ENCODE measurements at places on chromosomes 7 and 10.

DNA sequence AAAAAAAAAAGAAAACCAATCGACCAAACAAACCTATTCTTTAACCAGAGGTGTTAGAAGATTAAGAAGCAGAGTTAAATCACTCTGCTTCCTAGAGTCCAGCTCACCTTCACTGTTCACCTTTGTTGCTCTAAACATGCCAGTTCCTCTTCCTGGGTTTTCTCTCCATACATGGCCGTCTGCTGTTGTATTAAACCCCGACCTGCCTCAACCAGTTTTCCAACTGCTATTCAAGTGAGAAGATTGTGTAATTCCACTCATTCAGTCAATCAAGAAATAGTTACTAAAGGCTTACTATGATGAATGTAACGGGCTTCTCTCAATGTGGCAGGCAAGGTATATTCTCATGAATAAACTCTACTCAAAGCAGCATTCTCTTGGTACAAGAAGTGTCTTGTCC is 8.8 kb downstream of the AASS start:
- DNase-seq = no peak

DNA sequence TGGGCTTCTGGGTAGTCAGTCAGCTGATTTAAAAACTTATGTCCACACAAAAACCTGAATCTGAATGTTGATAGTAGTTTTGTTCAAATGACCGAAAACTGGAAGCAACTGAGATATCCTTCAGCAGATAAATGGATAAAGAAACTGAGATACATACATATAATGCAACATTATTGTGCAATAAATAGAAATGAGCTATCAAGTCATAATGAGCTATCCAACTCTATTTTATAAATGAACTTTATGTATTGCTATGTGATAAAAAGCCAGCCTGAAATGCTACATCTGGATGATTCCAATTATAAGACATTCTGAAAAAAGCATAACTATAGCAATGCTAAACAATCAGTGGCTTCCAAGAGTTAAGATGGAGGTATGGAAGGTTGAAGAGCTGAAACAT is 748.7 kb downstream of the TNS3 start:
- DNase-seq = no peak

GRCh38 chr10:1712944-1713671 is 24.2 kb downstream of the ADARB2 start:
- no peak for DNase-seq

GRCh38 chr10:5196702-5197113 is at the start of gene AKR1C4:
TSS of gene AKR1C4 (plus strand) at chr10:5196837. CDS start at chr10:5196868, 31 bp downstream.
- DNase-seq = no peak

GRCh38 chr10:17880601-17881000 is 71.1 kb upstream of the SLC39A12 start:
- DNase-seq = no peak

- DNase-seq = no peak
Observed at GRCh38 chr10:104349623-104350126, 4.0 kb upstream of the CFAP58 start.

DNA sequence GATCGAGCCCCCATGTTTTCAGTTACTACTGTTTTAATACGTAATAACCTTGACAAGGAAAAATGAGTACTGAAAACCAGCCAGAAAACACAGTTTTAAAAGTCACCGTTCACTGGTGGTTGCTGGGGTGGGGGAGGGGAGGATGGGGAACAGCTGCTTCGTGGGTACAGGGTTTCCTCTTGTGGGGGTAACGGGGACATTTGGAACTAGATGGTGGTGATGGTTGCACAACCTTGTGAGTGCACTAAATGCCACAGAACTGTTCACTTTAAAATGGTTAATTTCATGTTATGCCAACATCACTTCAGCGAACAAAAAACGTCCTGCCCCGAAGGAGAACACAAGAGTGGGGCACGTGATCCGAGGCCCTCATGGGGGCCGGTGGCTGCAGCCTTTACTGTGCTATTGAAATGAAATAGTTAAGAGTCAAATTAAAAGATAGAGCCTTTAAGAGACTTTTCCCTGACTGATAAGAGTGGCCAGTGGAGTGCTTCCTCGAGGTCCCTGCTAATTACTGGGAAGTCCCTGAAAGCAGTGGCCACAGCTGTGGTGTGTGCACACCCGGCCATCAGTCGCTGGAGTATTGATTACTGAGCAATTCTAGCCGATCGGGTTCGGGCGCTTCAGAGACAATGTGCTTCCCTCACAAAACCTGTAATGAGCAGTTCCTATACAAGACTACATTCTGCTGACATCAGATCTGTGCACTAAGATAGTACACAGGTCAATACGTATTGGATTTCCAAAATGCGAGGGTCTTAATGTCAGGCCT is 80.3 kb downstream of the EBF3 start:
- DNase-seq = no peak

GRCh38 chr7:38669965-38670520 is 38.9 kb upstream of the AMPH start:
- DNase-seq = no peak

DNA sequence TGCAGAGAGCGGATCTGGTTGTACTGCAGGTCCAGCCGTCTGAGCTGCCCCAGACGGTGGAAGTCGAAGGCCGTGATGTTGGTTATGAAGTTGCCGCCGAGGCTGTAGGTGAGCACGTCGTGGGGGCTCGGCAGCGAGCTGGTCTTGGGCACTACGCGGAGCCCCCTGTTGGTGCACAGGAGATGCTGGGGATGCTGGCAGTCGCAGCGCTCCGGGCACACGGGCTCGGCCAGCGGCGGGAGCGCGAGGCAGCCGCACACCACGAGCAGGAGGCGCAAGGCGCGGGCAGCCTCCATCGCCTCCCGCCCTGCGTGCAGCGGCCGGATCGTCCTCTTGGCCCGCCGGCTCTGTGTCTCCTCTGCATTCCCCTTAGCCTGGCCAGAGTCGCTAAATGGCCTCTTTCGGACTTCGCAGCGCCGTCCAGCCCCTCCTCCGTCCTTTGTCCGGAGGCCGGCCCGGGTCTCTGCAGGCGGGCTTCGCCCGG is 337 bp downstream of the TRIL start:
- no peak for DNase-seq

GRCh38 chr10:127278001-127278400 is 81.6 kb upstream of the INSYN2A start:
- no peak for DNase-seq

GRCh38 chr10:23341004-23341403 is 3.6 kb downstream of the C10orf67 start:
- no peak for DNase-seq

GRCh38 chr7:130141161-130141883 is 63.9 kb downstream of the TMEM209 start:
- DNase-seq = no peak

DNA sequence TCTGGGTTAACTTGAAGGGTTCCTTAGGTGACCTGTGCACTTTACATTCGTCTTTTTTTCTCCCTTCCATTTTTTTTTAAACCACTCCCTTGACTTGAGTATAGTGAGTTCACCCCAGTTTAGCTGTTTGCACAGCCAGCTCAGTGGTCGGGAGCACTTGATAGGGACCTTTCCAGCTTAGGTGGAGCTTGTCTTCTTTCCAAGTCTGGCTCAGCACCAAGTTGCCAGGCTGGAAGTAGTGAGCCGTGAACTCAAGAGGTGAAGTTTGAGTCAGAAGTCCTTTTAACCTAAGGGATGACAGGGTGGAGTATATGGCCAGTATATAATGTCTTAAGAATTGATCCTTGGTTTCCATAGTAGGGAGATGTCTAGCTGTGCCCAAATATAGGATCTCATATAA is 7.2 kb downstream of the DNAH11 start:
- no peak for DNase-seq

- no peak for DNase-seq
Observed at GRCh38 chr7:102834999-102835398, 77.8 kb upstream of the LRRC17 start.

- DNase-seq = no peak
Observed at GRCh38 chr10:6148908-6149307, 53.8 kb upstream of the PFKFB3 start.

DNA sequence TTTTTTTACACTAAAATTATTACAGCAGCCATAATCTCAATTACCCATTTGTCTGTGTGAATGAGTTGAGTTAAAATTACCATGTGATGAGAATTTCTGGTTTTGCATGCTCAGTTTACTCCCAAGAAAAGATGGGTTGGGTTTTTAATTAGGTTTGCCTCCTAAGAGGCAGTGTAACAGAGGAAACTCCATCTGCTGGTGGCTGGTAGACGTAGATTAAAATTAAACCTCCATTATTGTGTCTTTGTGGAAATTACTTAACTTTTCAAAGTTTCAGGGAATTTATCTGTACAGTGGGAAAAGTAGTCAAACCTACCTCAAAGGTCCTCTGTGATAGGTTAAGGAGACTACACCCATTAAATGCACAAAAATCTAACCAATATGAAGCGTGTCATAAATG is 954.2 kb downstream of the PCDH15 start:
- DNase-seq = no peak

DNA sequence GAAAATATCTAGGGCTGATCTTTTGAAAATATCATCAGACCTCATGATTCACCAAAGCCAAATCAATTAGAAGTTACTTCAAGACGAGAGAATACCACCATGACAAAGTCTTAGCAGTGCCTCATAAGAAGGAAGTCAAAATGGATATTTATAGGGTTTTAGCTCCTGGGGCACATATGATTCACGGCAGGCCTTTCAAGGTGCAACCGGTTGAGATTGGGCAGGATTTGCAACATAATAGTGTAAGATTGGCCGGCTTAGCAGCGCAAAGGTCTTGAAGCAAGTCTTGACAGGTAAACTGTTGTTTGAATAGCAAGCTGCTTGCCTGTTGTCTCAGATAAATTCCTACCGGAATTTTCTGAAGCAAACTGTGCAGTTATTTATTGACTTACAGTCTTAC is 17.5 kb downstream of the ADRB1 start:
- DNase-seq = no peak

GRCh38 chr7:51152706-51153200 is 163.9 kb downstream of the COBL start:
- no peak for DNase-seq

- DNase-seq = no peak
Observed at GRCh38 chr10:131310551-131311401, 745 bp downstream of the TCERG1L start.

DNA sequence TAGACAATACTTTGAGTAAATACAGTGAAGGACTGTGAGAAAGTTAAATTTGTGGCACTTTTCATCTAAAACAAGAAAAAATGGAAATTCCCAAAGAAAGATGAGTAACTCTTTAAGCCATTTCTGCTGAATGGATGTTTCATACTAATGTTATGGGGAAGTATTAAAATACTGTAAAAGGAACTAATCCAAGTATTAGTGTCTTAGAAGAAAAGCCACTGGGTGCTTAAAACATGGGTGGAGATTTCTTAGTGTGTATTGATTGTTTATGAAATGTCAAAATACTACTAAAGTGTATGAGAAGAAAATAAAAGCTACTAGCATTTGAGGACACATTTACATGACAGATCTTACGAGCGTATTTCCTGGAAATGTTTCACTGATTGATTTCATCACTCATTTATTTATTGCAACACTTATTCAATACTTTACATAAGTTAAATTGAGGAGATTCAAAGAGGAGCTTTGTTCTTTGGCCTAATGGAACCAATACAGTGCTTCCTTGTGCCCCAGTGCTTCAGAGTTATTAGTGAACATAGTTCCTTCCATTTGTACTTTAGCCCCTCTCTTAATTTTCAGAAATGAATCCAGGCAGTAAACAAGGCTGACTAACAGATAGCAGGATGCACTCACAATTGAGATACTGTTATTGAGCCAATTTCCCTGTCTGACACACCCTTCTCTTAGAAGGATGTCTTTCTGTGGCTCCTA is 155.5 kb upstream of the AHR start:
- DNase-seq = no peak

DNA sequence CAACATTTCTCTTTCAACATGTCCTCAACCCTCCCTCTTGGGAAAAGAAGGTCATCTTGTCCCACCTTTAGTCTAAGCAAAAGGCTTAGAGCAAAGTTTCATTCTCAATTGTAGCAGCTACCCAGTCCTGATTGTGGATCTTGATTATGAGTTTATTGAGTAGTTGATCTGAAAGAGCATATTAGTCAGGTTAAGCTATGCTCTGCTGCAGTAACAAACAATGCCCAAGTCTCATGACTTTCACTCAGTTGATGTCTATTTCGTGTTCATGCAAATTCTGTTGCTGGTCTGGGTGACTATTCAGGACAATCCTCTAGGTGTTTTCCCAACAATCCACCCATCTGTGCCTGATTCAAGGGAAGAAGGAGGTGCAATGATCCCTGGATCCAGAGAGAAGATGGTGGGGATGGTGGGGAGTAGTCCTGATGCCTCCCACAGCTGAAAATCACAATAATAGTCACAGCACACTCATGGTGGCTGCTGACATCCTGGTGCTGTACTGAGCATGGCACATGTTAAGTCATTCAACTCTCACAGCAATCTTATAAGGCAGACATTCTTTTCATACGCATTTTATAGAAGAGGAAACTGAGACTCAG is 54.7 kb downstream of the NPTX2 start:
- no peak for DNase-seq

DNA sequence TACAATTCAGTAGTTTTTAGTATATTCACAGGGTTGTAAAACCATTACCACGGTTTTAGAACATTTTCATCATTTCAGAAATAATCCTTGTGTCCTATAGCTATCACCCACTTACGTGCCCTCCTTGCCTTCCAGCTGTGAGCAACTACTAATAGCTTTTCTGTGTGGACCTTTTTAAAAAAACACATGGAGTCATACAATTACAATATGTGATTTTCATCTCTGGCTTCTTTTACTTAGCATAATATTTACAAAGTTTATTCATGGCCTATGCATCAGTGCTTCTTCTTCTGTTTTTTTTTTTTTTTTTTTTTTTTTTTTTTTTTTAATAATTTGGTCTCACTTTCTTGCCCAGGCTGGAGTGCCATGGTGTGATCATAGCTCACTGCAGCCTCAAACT is 76.1 kb downstream of the CDK14 start:
- no peak for DNase-seq

GRCh38 chr7:47652591-47652990 is 70.7 kb upstream of the TNS3 start:
- DNase-seq = no peak

DNA sequence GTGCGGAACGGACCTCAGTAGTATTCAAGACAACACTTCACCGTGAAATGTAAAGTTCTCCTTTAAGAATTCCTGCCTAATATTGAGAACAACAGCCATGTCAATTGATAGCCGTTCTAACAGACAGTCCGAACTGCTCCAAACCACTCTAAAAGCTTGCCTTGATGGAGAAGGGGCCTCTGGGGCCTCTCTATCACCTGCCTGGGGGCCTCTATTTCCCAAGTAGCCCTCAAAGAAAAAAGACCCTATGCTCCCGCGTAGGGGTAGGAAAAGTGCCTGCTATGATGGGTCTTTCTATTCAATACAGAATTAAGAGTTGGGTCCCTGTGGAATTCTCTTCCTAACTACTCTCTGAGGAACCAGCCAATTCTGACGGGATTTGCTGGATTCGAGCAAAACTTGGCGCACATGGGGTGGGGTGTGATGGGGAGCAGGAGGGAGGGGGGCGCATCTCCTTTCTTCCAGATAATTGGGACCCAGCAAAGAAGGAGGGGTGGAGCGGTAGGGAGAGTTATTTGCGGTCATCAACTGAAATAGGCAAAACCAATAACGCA is 8.3 kb upstream of the DLX6 start:
- DNase-seq = no peak

- DNase-seq = no peak
Observed at GRCh38 chr10:80567292-80567691, 29.6 kb downstream of the SH2D4B start.

Data from stimulated activated CD8-positive, alpha-beta memory T cell treated with anti-CD3 and anti-CD28 coated beads, Interleukin-4, amount 100 ng/mL, for 4 hours (primary cell).